ENCODE measurements at places on chromosomes 3 and 15. TPM values are rescaled to one million over a fixed set of nuclear protein-coding genes. Genes with fewer than 3 reads are reported as not detected.

DNA sequence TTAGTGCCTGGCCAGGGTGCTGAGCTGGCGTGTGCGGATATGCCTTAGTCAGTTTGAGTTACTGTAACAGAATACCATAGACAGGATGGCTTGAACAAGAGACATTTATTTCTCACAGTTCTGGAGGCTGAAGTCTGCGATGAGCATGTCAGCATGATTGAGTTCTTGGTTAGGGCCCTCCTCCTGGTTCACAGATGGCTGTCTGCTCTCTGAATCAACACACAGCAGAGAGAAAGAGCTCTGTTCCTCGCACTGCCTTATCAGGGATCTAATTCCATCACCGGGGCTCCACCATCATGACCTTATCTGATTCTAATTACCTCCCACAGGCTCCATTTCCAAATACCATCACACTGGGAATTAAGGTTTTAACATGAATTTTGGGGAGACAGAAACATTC lies 386.6 kb upstream of the DPH6 start:
- no peak for DNase-seq

The ARNT2 gene
- 9.7 TPM for total RNA-seq

The KBTBD12 gene
- 2.7 TPM for total RNA-seq

The IL17RD gene
- 33.4 TPM for total RNA-seq

DNA sequence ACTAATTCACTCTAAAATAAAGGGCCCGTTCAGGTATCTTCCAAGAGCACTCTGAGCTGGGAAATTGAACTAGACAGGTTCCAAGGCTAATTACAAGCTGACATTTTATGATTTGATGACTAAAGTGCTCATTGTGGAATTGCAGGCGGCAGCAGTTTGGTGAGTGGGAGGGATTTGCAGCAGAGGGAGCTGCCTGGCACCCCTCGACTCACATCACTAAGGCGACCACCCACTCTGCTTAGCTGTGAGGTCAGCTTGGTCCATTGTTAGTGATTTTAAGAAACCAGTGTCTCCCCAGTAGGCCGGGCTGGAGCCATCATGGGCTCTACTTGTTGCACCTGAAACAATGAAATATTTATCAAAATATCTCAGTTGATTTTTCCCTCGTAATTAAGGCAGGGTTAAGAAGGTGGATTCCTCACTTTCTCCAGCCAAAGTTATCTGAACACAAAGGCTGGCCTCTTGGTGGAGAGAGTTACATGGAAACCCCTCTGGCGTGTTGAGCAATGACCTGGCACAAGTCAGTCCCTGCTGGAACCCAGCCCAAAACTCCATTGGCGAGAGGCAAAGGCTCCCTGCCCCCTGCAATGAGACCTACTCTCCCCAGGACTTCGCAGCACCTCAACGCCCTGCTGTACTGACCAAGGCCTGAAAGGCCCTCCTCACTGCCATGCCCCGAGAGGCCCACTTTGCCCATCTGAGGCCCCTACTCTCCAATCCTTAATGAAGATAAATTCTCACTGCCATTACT lies 65.0 kb upstream of the ATP2B2 start:
- DNase-seq, result no peak

The AMT gene
- total RNA-seq, result 6.7 TPM

DNA sequence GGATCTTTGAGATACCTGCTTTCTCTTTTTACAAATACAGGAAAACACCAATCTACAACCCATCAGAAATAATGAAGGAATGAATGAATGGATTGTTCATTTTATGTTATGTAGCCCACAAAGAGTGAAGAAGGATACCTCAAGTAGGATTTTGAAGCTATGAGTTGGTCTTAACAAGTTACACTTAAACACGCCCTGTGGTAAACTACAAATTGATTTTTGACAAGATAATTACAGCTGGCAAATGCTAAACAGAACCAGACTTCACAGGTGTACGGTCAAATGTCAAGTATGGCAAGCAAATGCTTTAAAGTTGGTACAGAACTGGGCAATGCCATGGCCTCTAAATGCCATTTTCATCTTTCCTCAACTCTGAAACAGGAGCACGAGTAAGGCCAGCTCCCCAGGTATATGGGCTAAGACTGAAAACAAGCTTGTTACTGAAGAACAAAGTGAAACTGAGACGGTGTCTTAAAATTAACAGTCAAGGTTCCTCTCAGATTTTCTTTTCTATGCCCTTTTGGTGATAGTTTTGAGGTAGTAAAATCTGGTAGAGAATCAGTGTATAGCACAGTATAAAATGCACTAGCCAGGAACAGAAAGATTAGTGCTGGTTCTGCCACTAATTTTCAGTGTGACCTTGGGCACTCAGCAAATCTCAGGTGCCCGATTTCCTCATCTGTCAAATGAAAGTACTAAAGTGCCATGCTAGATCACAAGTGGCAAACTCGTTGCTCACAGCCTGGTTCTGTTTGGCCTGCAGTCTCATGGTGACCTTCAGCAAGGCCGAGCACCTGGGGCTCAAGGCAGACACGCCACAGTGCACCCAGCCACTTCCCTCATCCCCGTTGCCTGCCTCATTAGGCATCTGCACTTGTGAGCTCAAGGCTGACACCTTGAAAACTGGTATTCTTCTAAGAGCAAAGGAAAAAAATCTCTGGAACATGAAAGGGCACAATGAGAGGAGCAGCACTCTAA lies 9.5 kb downstream of the RUVBL1 start:
- no peak for DNase-seq

DNA sequence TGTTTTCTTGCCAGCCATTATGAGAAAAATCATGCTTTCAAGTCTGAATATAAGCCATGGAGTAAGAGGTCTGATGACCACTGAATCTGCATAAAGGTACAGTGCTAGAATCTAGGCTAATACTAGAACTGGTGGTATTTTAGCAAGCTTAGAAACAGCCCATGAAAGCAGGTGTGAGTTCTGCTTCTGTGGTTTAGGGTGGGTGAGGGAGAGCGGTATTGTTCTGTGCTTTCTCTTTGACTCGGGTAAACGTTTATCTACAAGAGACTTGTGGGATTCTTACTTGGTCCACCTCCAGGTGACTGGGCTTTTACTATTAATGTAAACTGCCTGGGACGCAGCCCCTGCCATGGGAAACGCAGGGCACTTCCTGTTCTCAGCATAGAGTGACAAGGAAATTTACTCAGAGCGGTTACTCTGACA lies 55.2 kb downstream of the PGPEP1L start:
- DNase-seq, result no peak

DNA sequence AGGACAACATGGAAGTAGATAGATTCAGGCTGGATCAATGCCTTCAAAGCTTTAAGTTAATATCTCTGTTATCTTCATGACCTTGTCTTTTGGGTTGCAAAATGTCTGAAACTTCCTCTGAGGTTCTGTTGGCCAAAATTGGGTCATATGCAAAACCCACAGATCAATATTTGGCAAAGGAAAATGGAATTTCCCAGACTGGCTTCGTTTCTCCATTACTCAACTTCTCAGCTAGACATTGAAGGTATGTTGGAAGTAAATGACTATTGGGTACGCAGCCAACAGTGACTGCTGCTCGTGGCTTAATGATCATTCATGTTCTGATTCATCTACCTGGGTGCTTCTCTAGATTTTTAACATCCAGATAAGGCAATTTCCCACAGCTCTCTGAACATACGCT lies 675.4 kb upstream of the SGO1 start:
- DNase-seq, result no peak

The ROPN1B gene
- total RNA-seq, result 0.26 TPM

- DNase-seq, result no peak
Measured at GRCh38 chr3:184508938-184509337, 52.6 kb upstream of the EPHB3 start.

The NECTIN3 gene
- total RNA-seq, result 71.3 TPM

The CCR8 gene
- total RNA-seq, result not detected

The CCNDBP1 gene
- total RNA-seq, result 44.9 TPM

GRCh38 chr3:5580826-5581225 lies 393.3 kb downstream of the EDEM1 start:
- DNase-seq, result no peak

The TNFAIP8L3 gene
- 9.7 TPM for total RNA-seq

DNA sequence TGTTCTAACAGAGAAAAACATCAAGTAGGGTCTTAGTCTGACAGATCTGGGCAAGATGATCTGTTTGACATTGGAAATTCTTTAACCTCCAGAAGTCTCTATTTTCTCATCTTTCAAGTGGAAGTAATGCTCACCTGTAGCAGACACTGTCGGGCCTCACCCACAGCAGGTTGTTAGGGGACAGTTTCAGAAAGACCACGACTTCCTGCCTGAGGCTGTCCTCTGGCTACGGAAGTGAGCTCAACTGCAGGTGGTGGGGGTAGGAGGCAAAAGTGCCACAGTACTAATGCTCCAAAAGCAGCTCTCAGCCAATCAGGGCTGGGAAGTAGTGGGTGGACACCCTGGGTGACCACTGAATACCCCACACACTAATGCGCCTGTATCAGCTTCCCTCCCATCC lies 111.4 kb upstream of the TOPAZ1 start:
- DNase-seq, result no peak

DNA sequence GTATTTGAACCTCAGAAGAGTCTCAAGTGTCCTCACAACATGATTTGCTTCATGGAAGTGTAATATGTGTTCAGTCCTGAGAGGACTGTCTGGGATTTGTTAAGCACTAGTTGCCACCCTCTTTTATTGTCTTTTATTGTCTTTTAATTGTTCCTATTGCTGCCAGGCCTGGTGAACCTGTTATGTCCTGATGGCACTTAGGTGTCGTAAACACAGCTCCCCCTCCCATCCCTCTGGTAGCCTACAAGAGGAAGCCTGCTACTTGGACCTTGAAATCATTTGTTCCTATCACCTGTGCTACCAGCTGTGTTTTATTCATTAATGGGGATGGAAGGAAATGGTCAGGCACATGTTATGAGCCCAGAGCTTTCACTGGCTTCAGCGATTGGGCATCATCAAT lies 19.3 kb downstream of the CCNB2 start:
- no peak for DNase-seq

The TM6SF1 gene
- total RNA-seq, result 5.7 TPM

GRCh38 chr3:190532731-190533203 lies 18.9 kb downstream of the IL1RAP start:
- DNase-seq, result no peak

GRCh38 chr3:197746209-197746608 lies 3.5 kb upstream of the FYTTD1 start:
- no peak for DNase-seq

DNA sequence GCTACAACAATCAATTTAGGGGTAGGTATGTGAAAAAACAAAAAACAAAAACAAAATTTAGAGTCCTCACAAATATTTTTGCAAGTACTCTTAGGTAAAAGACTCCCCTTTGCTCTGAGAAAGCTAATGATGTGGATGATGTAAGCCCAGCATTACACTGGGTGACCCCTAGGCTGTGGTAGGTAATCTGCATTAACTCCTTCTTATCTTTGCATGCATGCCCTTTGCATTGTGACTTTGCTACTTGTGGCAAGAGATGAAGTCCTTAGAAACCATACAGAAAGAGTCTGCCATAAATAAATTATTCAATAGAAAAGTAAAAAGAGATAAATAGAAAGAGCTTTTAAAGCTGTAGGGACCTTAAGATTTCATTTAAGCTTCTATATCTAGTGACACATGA lies 159.7 kb upstream of the MBNL1 start:
- no peak for DNase-seq

DNA sequence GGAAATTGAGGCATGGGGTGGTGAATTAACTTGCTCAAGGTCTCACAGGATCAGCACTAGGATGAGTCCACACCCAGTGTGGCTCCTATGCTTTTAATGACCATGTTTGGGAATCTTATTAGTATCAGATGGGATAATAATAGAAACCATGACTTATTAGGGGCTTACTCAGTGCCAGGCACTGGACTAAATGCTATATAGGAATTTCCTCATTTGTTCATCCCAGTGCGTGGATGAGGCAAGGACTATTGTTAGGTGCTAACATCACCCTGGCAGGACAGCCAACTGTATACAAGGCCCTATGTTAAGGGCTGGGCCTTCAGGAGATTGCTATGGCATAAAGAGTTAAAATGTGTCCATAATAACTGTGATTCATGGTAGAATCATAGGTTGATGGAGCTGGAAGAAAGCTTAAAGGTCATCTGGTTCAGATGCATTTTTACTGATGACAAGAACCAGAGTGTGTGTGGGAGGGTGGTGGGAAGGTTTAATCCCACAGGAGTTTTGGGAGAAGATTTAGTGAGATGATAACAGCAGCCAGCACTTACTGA lies 4.7 kb upstream of the FEM1B start:
- no peak for DNase-seq

DNA sequence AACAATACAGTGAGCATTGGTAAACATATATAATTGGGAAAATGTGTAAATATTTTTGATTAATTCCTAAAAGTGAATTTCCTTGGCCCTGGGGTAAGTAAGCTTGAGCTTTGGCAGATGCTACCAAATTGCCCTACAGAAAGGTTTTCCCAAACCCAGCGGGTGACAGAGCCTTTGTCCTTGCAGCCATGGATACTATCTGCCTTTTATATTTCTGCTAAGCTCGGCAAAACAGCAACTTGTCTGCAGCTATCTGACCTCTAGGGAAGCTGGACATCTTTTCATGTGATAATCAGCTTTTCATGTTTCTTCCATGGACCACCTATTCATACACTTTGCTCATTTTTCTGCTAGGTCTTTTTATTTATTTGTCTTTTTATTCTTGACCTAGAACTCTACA lies 64.7 kb upstream of the SEC22A start:
- no peak for DNase-seq

- no peak for DNase-seq
Measured at GRCh38 chr15:81227716-81228115, 31.0 kb downstream of the IL16 start.

The IQCF6 gene
- total RNA-seq, result not detected

DNA sequence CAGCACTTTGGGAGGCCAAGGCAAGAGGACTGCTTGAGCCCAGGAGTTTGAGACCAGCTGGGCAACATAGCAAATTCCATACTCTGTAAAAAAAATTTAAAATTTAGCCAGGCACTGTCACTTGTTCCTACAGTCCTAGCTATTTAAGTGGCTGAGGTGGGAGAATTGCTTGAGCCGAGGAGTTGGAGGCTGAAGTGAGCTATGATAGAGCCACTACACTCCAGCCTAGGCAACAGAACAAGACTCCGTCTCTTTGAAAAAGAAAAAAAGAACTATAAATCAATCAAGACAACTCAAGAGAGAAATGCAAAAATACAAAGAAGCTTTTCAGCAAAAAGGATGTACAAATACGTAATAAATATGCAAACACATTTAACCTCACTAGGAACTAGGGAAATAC lies 78.8 kb downstream of the TJP1 start:
- no peak for DNase-seq

The CHRNA5 gene
- total RNA-seq, result 3.3 TPM

GRCh38 chr3:27271890-27272289 lies 97.3 kb downstream of the NEK10 start:
- DNase-seq, result no peak

GRCh38 chr3:191051037-191051436 lies 148.0 kb upstream of the OSTN start:
- no peak for DNase-seq

The LXN gene
- total RNA-seq, result 49.1 TPM

- DNase-seq, result no peak
Measured at GRCh38 chr3:161265916-161266571, 44.9 kb downstream of the NMD3 start.

GRCh38 chr3:127013758-127014535 lies 31.0 kb downstream of the PLXNA1 start:
- no peak for DNase-seq

Data from urinary bladder (tissue), 4 donors.